ENCODE measurements at places on chromosomes 16 and 17.

DNA sequence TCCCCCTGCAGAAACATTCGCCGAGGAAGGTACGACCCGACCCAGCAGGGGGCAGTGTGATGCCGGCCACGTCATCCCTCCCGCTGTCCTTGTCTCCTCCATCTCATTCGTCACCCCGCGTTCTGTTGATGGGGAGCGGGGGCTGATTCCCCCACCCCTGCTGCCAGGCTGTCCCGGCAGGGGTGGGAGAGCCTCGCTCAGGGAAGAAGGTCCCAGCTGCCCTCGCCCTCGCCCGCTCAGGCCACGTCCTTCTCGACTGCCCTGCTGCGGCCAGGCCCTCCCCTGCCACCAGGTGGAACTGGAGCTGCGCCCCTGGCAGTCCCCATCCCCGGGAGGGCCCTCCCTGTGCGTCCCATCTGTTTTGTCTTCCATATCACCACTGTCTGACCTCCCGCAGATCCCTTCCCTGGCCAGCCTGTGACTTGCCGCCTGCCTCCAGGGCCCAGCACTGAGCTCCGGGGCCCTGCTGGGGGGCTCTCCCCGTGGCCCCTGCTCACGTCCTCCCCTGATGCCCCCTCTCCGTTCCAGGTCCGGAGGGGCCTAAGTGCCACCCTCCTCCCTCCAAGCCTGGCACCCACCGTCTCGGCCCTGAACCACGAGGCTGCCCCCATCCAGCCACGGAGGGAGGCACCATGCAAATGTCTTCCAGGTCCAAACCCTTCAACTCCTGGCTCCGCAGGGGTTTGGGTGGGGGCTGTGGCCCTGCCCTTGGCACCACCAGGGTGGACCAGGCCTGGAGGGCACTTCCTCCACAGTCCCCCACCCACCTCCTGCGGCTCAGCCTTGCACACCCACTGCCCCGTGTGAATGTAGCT lies 20.6 kb downstream of the ADAM11 start:
- DNase-seq = peak; percentile 70

DNA sequence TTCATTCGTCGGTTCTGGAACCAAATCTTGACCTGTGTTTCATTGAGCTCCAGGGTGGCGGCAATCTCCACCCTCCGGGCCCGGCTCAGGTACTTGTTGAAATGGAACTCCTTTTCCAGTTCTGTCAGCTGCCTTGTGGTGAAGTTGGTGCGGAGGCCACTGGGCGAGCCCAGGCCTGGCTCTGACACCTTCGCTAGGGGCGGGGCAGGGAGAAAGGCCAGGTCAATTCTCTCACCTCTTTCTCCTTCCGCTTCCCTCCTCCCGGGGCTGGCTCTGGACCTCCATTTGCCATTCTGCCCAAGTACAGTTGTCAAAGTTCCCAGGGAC lies 1.2 kb downstream of the HOXB1 start:
- DNase-seq = no peak

- no peak for DNase-seq
Measured at GRCh38 chr16:22816475-22816874, 2.5 kb downstream of the HS3ST2 start.

GRCh38 chr16:74710401-74710800 lies 9.7 kb upstream of the MLKL start:
- no peak for DNase-seq

- DNase-seq = no peak
Measured at GRCh38 chr17:78951967-78952551, 26.9 kb upstream of the TIMP2 start.

DNA sequence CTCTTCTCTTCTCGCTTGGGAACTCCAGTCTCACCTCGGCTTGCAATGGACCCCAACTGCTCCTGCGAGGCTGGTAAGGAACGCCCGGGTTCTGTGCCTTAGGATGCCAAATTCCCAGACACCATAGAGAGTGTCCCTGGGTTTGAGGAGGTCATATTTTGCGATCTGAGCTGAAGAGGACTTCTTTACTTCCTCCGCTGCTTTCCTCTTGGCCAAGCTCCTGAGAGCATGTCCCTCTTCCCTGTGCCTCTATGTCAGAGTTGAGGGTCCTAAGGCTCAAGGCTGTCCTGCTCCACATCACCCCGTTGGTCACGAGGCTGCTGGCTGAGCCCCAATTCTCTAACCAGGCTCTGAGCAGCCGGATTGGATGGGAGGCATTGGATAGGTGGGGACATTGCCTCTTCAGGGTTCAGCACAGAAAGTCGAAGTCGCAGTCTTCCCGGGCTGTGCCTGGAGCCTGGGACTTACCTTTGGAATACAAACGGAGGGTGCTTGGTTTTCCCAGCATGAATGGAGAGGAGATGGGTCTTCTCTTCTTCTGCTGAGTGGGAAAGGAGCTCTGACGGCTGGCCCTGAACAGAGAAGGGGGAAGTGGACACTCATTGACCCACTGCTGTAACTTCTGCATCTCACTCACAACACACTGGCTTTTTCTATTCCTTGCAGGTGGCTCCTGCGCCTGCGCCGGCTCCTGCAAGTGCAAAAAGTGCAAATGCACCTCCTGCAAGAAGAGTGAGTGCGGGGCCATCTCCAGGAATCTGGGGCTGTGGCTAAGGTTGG lies 416 bp downstream of the MT1H start:
- DNase-seq = no peak

DNA sequence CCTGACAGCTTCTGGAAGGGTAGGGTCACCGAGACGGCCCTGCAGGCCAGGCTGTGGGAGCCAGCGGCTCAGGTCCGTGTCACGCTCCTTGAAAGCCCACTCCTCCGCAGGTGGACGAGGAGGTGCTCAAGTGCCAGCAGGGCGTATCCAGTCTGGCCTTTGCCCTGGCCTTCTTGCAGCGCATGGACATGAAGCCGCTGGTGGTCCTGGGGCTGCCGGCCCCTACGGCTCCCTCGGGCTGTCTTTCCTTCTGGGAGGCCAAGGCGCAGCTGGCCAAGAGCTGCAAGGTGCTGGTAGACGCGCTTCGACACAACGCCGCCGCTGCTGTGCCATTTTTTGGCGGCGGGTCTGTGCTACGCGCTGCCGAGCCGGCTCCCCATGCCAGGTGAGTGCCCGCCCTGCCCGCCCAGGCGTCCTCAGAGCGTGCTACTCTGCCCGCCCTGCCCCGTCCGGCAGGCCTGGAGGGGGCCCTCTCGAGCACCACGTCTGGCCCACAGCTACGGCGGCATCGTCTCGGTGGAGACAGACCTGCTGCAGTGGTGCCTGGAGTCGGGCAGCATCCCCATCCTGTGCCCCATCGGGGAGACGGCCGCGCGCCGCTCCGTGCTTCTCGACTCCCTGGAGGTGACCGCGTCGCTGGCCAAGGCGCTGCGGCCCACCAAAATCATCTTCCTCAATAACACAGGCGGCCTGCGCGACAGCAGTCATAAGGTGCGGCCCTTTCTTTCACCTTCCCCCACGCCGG lies 1.3 kb downstream of the NAGS start:
- DNase-seq = peak; percentile 24

GRCh38 chr16:67013823-67014633 lies 14.9 kb upstream of the CBFB start:
- DNase-seq = peak; percentile 57

- no peak for DNase-seq
Measured at GRCh38 chr17:51472670-51473205, 212.4 kb downstream of the UTP18 start.

GRCh38 chr16:88585269-88585668 lies 15.1 kb downstream of the ZC3H18 start:
- DNase-seq = no peak

DNA sequence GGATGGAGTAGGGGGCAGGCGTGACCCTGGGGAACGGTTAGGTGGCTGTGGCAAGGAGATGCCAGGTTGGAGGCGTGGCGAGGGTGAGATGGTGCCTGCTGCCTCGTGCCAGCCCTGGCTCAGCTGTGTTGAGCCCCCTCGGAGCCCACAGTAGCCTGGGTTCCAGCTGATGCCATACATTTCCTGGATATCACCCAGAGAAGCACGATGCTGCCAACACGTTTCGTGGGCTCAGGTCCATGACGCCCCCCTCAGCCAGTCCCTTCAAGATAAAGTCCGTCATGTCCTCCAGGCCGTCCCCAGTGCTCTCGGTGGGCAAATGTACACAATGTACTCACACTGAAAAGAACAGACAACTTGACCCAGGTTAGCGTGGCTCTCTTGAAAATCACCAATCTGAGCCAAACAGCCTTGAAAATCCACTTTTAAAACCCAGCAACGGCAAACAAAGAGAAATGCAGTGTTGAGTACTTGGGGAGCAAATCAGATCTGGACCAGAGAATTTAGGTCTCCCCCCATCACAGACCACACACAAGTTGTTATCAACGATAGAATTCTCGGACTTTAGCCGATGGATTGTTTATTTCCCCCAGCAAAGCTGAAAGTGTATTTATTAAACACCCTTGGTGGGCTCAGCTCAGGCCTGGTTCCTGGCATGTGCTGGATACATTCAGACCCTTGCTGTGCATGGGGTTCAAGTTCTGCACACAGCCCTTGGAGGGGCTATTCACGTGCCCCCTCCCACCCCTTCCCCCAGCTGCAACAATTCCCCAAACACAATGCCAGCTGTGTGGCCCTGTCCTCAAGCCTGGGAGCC lies 102.8 kb upstream of the PLCG2 start:
- no peak for DNase-seq

DNA sequence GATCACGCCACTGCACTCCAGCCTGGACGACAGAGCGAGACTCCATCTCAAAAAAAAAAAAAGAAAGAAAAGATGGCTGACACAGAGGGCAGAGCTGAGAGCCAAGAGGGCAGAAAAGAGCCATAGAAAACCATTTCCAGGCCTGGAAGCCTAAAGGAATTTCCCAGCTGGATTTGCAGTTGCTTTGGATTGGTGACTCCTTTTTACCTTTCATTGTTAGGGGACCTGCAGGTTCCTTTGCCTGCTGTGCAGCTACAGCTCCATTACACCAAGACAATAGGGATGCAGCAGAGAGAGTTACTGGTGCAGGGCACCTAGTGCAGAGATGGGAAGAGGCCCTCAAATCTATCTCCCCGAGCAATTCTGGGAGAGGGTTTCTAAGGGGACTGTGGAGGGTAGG lies 18.4 kb downstream of the ZNF668 start:
- no peak for DNase-seq

DNA sequence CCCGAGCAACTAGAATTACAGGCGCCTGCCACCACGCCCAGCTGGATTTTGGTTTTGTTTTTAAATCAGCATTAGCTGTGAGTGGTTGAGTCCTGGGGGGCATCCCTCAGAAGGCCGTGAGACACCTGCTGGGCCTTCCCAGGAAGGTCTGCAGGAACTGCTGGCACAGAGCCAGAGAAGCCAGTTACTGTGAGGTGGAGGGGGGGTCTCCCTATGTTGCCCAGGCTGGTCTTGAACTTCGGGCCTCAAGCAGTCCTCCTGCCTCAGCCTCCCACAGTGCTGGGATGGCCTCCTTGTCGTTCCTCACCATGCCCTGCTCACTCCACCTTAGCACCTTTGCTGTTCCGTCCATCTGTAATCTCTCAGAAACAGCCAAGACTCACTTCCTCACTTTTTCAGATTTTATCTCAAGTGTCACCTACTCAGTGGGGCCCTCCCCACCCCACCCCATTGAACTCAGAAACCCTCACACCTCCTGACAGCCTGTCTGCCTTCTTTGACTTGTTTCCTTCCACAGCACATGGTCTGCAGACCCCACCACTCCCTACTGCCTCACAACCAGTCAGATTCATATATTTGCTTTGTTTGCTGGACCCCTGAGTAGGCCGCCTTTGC lies 62.3 kb downstream of the WSB1 start:
- DNase-seq = no peak

- no peak for DNase-seq
Measured at GRCh38 chr17:47741109-47741792, 8.2 kb downstream of the TBX21 start.

DNA sequence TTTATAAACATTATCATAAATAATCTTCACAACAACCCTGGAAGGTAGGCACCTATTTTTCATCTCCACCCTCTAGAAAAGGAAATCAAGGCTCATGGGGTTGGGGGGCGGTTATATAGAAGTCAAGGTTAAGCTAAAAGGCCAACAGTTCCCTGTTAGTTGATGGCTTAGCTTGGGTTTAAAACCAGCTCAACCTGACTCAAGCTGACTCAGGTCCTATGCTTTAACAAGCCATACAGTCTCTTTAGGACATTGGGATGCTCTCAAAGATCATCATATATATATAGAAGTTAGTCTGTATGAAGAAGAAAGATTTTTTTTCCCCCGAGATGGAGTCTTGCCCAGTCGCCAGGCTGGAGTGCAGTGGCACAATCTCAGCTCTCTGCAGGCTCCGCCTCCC lies 44.8 kb upstream of the MED13 start:
- no peak for DNase-seq

GRCh38 chr17:4849011-4849536 lies 15.9 kb downstream of the MINK1 start:
- no peak for DNase-seq

GRCh38 chr16:12429756-12430155 lies 373.9 kb downstream of the CPPED1 start:
- DNase-seq = peak; percentile 9

DNA sequence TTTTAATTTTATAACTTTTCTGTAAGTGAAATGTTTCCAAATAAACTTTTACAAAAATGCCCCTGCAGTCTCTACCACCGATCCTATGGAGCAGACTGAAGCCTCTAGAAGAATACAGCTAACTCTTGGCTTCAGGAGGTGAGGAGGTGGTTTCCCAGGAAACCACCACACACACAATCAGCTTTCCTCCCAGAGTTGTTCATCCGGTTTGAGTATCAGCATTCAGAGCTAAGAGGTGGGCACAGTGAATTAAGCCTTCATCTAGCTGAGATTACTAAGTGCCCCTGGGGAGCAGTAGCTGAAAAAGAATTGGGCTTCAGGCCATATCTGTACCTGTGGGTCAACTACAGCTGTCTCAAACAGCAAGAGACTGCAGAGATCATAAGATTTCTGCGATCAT lies 139.7 kb downstream of the AATF start:
- DNase-seq = no peak

GRCh38 chr17:2237521-2237921 lies 66.1 kb downstream of the SMG6 start:
- DNase-seq = peak; percentile 80

- no peak for DNase-seq
Measured at GRCh38 chr17:9907883-9908648, 3.0 kb upstream of the RCVRN start.

GRCh38 chr17:7836596-7837407 lies 2.8 kb downstream of the KDM6B start:
- peak; percentile 91 for DNase-seq

DNA sequence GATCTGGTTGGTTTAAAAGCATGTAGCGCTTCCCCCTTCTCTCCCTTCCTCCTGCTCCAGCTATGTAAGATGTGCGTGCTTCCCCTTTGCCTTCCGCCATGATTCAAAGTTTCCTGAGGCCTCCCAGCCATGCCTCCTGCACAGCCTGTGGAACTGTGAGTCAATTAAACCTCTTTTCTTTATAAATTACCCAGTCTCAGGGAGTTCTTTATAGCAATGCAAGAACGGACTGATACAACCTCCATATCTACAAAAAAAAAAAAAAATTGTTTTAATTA lies 16.6 kb upstream of the PDXDC1 start:
- no peak for DNase-seq
